ENCODE measurements at places on chromosomes 11 and 22.

DNA sequence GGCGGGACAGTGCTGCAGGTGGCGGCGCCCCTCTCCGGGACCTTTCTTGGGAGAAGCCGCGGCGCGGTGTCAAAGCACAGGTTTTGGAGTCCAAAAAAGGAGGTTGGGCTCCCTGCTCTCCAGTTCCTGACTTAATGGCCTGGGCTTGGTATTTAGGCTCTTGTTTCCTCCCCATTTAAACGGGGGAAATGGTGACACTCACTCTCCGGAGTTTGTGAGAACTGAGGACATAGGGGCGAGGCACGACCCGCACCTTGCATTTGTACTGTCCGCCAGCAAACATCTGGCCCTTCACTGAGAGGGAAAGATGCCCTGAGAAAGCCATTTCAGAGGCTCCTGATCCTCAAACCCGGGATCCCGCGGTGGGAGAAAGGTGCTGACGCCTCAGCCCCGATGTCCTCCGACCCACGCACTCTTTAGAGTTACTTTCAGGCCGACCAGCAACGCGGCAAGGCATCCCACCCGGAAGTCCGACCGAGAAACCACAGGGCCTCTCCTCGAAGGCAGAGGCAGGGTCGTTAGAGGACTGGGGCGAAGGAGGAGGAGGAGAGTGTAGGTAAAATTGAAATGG, 2.9 kb upstream of the WDR74 start:
- DNase-seq = peak; percentile 35

- DNase-seq = no peak
These were observed 48.3 kb downstream of the PIK3C2A start for GRCh38 chr11:17159441-17159840.

GRCh38 chr11:508956-509355, 1.9 kb upstream of the RNH1 start:
- DNase-seq = no peak

DNA sequence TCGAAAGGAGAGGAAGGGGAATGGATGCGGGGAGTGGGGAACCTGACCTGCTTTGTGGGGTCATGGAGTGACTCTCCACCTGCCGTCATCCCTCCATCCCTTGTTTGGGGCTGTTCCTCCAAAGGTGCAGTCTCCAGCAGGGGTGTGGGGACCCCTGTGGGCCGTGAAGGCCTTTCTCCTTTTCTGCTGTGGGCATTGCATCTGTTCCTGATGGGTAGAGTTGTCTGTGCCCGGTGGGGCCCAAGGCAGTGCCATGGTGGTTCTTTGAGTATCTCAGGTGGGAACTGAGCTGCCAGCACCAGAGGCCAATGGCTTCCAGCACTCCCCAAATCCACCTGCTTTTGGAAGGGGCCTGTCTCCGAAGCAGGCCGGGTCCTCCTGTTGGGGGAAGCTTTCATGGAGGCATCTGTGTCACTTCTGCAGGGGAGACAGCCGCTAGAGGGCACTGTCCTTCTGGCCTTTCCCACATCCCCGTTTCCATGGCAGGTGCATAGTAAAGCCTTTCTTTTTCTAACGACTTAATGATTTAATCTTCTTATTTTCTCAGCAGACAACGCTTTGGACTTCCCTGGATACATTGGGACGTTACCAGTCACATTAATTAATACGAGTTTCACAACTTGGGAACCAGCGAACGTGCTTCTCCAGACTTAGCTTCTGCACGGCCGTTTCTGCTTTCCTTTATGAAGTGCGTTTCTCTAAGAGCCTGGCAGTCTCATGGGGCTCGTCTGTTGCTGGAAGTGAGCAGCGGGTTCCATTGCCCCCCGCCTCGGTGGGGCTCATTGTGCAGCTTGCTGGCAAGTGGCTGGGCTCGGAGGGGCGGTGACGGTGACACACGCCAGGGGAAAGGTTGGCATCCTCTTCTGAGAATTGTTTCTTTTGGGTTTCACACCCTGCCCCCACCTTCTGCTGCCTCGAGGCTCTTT, 57.1 kb downstream of the PARVB start:
- peak; percentile 55 for DNase-seq

- DNase-seq = no peak
These were observed 4.7 kb upstream of the TCF20 start for GRCh38 chr22:42275176-42275575.

DNA sequence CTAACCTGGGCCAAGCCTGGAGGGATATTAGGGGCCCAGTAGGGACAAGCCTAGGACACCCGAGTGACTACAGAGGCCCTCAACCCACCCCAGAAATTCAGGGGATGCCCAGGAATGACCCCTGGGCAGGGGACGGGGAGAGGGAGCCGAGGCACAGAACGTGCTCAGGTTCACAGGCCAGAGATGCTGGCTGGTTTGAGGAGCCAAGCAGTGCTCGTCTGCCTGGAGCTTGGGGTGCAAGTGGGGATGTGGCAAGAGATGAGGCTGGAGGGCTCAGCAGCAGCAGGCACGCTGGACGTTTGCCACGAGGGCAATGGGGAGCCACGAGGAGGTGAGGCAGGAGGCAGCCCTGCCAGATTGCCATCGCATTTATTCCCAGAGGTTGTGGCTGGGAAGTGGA, 34.0 kb upstream of the EMID1 start:
- DNase-seq = no peak

GRCh38 chr11:87224486-87224885, 186.8 kb downstream of the TMEM135 start:
- DNase-seq = no peak

GRCh38 chr11:116145187-116145865, 627.5 kb downstream of the BUD13 start:
- DNase-seq = no peak

GRCh38 chr22:17772249-17772957, 1.9 kb downstream of the BID start:
- DNase-seq = no peak

GRCh38 chr11:57626895-57627294, 22.8 kb downstream of the YPEL4 start:
- no peak for DNase-seq

DNA sequence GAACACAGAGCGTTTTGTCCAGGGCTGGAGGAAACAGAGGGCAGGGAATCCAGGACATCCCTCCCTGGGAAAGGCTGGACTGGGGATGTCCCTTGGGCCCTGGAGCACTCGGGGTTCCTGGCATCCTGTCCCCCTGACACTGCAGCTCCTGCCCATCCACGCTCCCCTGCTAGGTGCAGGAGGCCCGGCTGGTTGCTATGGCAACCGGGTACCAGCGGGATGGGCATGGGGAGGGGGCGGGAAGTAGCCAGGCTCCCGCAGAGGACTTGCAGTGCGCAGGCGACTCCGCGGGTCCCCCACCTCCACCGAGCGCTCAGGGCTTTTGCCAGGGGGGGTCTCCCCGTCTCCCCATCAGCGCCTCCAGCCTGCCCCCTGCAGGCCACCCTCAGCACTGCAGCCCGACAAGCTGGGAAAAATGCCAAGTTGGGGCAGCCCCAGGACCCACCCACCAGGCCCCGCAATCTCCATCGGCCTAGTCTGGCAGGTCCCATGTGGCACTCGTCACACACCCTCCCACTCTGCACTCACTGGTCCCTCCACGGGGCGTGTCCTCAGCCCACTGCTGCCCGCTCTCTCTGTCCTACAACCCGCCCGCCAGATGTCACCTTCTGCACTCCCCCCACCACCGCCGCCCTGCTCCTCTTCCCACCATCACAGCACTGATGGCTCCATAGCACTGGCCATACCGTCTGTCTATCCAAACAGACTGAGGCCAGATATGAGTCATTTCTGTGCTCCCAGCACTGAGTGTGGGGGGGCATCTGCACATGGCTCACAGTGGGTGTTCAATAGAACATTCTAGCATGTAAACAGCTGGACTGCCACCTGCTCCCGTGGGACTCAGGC, 31.5 kb downstream of the KIAA0930 start:
- DNase-seq = no peak

- DNase-seq = no peak
These were observed 14.1 kb upstream of the NUP50 start for GRCh38 chr22:45149671-45150070.

DNA sequence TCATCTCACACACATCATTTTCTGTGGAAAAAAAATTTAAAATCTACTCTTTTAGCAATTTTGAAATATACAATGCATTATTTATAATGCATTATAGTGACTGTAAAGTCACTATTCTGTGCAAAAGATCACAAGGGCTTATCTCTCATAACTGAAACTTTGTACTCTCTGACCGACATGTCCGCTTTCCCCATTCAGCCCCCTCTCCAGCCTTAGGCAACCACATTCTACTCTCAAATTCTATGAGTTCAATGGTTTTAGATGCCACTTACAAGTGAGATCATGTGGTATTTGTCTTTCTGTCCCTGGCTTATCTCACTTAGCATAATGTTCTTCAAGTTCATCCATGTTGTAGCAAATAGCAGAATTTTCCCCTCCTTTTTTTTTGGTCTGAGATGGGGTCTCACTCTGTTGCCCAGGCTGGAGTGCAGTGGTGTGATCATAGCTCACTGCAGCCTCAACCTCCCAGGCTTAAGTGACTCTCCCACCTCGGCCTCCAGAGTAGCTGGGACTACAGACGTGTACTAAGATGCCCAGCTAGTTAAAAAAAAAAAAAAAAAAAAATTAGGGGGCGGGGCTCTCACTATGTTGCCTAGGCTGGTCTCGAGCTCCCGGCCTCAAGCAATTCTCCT, 44.5 kb downstream of the SYN3 start:
- DNase-seq = no peak

- no peak for DNase-seq
These were observed 151.5 kb downstream of the AASDHPPT start for GRCh38 chr11:106228996-106229395.

- DNase-seq = no peak
These were observed 48.5 kb downstream of the GUCY1A2 start for GRCh38 chr11:106969644-106970355.

- no peak for DNase-seq
These were observed 22.1 kb upstream of the BDNF start for GRCh38 chr11:27722117-27722952.

GRCh38 chr11:69358398-69359020, 64.6 kb downstream of the MYEOV start:
- DNase-seq = no peak

- DNase-seq = no peak
These were observed 126.3 kb downstream of the KIRREL3 start for GRCh38 chr11:126874276-126874675.

DNA sequence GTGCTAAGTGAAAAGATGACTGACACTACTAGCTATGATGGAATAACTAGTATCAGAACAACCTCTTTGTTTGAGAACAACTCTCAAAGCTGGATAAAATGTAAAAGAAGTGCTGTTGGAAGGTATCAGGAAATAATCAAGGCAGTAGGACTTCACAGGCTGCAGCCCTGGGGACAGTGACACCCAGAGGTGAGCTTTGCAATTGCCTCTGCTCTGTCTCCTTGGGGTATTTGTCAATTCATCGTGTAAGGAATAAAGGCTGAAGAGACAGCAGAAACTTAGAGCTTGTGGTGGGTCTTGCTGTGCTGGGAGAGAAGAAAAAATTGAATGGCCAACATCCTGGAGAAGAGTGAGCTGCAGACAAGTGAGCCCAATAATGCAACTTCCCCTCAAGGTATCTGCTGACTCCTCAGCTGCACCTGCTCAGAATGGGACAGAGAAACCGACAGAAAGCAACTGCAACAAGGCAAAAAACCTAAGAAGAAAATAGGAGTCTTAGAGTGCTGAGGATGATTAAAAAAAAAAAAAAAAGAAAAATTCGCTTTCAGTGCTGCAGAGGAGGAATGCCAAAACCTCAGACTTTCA, 141.1 kb downstream of the RCN1 start:
- peak; percentile 6 for DNase-seq

DNA sequence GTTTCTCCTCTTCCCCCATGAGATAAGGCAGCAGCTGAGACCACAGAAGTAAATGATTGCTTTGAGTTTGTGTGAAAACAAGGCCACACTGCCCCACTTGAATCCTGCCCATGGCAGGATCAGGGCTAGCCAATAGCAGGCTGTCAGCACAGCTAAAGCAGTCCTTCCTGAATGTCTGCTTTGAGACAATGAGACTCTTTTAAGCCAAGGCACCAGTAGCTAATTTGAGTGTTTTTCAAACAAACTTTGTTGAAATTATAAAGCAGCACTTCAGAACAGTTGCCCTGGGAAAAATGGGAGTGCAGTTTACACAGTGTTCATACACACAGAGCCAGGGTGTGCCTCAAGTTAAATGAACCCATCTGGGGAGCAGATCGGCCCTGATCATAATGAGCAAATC, 103.5 kb upstream of the OR5AK2 start:
- no peak for DNase-seq

DNA sequence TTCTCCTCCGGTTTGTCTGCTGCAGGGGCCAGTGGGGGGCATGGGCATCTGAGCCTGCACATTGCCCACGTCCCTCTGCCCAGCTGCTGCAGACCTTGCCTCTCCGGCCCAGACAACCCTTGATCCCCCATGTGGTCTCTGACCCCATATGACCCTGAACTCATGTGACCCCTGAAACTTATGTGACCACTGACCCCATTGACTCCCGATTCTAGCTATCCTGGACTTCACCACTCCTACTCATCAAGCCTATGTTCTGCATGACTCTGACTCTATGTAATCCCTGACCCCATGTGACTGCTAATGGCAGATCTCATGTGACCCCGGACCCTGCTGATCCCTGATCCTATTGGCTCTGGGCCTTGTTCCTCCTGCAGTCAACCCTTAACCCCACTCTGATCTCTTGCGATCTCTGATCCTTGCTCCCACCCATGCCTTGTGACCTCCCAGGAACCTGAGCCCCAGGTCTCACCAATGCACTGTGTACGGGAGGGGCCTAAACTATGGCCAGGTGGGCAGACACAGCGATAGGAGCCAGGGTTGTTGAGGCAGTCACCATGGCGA, 5.7 kb downstream of the LTBP3 start:
- no peak for DNase-seq

GRCh38 chr11:46710821-46711269, 8.2 kb upstream of the F2 start:
- no peak for DNase-seq

DNA sequence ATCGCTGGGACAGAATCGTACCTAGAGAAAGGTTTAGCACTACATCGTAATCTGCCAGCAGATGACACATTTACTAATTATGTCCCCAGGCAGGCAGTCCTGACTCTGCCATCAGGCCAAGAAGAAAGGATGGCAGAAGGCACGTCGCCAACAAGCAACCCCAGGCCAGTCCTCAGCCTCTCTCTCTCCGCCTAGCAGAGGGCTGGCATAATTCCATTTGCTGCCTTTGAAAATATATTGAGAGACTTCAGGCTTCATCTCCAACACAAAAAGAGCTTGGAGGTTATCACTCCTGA, 1517.0 kb downstream of the TBC1D22A start:
- DNase-seq = no peak

GRCh38 chr22:29245626-29246385, 22.0 kb downstream of the RHBDD3 start:
- peak; percentile 69 for DNase-seq

GRCh38 chr11:27783701-27784355, 83.6 kb upstream of the BDNF start:
- DNase-seq = no peak

DNA sequence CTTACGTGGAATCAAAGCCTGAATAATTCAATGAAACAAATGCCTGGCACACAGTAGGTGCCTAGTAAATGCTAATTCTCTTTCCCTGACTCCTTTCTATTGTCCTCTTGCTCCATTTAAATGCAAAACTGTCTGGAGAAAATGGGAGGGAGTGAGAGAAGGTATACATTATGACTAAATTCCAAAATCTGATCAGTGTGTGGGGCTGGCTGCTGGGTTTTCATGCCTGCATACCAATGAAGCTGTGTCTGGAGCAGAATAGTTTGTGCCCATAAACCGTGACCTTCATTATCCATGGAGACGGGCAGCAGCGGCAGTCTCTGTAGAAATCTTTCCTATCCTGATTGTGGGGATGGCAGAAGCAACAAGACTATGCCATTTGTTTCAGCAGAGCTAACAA, 223.4 kb upstream of the ZBED5 start:
- no peak for DNase-seq

Measured in CD4-positive, alpha-beta T cell treated with Interleukin-4 for 4 hours (primary cell).